ENCODE measurements at places on chromosomes 3 and 15.

DNA sequence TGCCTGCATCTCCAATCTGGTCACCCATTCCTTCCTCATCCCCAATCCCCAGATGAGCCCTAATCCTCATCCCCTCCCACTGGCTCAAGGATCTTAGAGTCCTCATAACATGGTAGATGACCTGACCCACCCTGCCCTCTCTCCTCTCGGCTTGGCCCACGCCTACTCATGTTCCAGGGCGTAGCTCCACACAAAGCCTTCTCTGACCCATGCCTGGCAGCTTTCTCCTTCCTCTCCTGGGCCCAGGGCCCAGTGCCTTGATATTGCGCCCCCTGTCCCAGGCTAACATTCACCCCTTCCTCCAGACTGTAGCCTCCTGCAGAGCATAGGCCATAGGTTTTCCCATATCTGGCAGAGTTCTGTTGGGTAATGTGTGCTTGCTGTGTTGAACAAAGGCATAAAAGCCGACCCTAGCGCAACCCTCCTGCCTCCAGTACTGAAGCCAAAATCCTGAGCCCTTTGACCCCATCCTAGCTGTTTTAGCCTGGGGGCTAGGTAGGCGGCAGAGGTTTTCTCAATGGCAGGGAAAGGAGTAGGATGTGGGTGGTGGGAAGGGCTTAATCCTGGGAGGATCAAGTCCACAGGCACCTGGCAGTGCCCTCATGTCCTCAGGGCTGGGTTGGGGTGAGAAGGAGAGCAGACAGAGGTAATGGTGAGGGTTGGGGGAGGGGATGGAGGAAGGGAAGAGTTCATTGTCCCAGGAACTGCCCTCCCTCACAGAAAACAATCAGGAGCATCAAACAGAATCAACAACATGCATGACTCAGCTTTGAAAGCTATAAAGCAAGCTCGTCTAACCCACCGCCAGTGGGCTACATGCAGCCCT lies 35.5 kb downstream of the MESD start:
- DNase-seq, result no peak

- DNase-seq, result no peak
Observed at GRCh38 chr3:49133226-49133951, 539 bp upstream of the LAMB2 start.

DNA sequence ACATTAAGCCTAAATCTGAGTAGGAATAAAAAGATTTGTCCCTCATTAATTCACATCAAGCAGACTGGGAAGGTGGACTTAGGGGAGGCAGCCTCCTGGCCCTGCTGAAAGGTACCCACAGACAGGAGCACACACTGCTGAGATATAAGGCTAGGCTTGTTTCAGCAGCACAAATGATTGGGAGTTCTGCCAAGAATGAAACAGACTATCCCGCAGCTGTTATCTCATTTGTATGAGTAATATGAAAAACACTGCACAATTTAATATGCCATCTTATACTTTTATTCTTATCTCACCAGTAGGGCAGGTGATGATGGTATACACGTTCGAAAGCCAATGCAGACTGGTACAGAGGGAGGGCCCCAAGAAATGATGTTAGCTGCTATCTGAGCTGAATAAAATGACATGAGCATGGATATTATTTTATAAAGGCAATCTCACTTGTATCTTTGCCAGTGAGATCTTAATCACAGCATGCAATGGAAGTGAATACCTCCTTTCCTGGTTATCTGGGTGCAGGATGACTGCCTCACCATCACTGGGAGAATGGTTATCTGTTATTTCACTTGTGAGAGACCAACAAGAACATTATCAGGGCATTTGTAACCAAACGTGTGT lies 258.7 kb upstream of the PPP2R3A start:
- no peak for DNase-seq

GRCh38 chr15:70170096-70170699 lies 72.5 kb upstream of the TLE3 start:
- peak; percentile 17 for DNase-seq

DNA sequence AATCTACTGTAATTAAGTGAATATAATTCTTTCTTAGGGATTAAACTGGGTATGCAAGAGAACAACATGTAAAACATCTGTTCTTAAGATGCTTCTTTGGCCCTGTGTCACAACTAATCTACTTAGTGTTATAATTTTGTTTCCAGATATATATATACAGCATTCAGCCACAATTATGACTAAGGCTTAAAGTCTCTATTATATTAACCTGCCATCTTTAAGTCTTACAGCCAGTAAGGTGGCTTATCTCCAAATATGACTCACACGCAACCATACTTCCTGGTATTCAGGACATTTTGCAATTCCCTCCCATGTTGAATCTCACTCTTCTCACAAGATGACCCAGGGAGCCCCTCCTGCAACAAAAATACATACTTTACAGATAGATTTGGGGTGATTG lies 6.6 kb upstream of the KBTBD8 start:
- DNase-seq, result no peak

GRCh38 chr3:179266701-179267211 lies 15.8 kb upstream of the KCNMB3 start:
- DNase-seq, result no peak

GRCh38 chr3:78792212-78792611 lies 975.6 kb downstream of the ROBO1 start:
- no peak for DNase-seq

- no peak for DNase-seq
Observed at GRCh38 chr15:65409036-65409631, 13.6 kb downstream of the IGDCC4 start.

DNA sequence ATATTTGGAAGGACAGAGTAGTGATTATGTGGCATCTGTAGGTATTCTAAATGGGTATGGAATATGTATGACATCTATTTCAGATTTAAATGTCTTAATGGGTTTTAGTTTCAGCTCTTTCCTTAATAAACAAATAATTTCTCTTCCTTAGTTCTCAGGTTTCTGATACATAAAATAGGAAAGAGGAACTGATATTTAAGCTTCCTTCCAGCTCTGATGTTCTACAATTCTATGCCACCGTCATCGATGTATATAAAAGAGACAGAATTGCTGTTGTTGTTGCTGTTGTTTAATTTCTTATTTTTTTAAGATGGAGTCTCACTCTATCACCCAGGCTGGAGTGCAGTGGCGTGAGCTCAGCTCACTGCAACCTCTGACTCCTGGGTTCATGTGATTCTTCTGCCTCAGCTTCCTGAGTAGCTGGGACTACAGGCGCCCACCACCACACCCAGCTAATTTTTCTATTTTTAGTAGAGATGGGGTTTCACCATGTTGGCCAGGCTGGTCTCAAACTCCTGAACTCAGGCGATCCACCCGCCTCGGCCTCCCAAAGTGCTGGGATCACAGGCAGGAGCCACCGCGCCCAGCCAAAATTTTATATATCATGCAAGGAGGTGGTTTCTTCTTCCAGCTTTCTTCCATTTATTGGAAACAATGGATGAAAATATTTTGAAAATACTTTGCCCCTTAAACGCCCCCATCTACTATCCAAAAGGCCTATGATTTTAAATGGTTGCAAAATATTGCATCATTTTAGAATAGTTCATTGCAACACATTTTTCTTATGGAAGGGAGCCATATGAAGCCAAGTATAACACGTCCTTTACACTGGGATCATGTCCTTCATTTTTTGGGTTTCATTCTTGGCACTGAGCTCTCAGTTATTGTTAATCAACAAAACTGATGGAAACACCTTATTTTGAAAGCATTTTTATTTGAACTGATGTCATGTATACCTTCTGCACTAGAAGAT lies 13.9 kb upstream of the C15orf61 start:
- no peak for DNase-seq

GRCh38 chr3:19881036-19881435 lies 53.0 kb downstream of the EFHB start:
- DNase-seq, result no peak

GRCh38 chr3:123283074-123283473 lies 81.3 kb downstream of the SEC22A start:
- no peak for DNase-seq

DNA sequence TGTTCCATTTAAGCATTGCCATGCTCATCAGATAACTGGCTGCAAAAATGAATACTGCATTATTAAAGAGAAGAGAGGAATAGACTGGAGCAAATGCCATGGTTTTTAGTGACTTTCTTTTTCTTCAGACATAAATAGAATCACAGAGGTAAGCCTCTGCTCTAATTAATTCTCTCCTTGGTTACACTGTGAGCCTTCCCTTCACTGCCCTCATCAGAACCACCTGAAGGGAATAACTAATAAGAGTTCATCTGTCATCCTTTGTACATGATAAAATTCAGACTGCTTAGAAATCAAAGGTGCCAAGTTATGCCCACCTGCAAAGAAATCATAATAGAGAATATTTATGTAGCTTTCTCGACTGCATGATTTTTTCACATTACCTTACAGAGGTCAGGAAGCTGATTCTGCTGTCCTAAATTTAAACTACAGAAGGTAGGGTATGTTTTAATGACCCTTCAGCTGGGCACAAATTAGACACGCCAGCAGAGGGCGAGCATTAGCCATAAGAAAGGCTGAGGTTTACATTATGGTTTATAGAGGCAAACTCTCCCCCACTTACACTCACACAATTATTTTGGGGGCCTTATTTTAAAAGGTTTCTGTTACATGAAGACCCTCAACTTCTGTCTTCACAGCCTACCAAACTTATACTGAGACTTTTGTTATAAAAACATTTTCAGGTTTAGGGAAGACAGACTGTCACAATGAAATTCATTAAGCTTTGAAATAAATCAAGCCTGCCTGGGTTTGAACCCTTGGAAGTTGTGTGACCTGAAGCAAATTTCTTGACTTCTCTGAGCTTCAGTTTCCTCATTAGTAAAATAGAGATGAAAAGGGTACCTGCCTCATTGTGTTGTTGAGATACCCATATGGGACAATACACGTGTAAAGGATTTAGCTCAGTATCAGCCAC lies 15.3 kb upstream of the UNC13C start:
- peak; percentile 29 for DNase-seq

- no peak for DNase-seq
Observed at GRCh38 chr3:140442621-140443020, 235.2 kb upstream of the TRIM42 start.

DNA sequence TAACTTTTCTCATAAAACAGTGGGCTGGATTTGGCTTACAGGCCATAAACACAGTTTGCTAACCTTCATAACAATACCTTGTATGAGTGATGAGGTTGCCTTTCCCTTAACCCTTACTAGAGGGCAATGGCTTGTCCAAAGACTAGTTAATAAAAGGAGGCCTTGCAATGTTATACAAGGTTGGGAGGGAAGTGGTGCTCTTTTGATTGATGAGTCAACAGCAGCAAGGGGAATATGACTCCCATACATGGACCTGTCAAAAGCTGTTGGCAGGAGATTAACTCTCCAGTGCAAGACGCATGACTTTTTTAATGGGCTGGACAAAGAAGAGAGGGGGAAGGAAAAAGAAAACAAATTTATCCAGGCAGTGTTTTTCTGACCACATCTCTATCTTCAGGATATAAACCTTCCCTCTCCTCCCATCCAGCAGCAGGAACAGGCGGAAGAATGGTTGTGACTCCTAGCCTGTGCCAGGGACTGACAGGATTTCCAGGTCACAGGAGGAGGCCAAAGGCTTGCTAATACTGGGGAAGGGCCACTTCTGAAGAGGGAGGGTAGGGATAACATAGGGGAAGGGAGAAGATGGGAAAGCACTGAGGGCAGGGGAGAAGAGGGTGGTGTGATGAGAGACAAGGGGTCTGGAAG lies 35.2 kb upstream of the ARL14 start:
- DNase-seq, result no peak

- no peak for DNase-seq
Observed at GRCh38 chr3:171840811-171841619, 2.1 kb upstream of the TMEM212 start.

DNA sequence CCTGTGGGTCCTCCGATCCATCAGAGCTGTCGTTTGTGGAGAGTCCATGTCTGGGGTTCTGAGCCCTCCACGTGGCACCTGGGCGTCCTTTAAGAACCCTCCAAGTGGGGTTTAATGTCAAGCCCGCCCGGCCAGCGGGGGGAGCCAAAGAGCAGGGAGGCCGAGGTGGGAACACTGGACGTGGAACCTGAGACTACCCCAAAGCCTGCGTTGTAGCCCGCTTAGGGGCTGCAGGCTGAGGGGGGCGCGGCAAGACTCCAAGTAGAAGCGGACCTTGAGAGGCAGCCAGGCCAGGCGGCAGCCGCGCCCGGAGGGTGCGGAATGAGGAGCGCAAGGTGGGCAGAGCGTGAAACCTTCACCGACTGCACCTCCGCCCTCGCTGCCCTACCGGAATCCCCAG lies 126.2 kb upstream of the ATP10A start:
- peak; percentile 21 for DNase-seq

Measured in activated naive CD4-positive, alpha-beta T cell treated with anti-CD3 and anti-CD28 coated beads, Interleukin-2, amount 10 ng/mL, durations not matched to agents 7 days and 5 days (primary cell).